Stimulated activated CD4-positive, alpha-beta T cell treated with anti-CD3 and anti-CD28 coated beads, Interleukin-2, amount 100 ng/mL, for 24 hours (primary cell): ENCODE measurements at places on chromosomes 4 and X.

DNA sequence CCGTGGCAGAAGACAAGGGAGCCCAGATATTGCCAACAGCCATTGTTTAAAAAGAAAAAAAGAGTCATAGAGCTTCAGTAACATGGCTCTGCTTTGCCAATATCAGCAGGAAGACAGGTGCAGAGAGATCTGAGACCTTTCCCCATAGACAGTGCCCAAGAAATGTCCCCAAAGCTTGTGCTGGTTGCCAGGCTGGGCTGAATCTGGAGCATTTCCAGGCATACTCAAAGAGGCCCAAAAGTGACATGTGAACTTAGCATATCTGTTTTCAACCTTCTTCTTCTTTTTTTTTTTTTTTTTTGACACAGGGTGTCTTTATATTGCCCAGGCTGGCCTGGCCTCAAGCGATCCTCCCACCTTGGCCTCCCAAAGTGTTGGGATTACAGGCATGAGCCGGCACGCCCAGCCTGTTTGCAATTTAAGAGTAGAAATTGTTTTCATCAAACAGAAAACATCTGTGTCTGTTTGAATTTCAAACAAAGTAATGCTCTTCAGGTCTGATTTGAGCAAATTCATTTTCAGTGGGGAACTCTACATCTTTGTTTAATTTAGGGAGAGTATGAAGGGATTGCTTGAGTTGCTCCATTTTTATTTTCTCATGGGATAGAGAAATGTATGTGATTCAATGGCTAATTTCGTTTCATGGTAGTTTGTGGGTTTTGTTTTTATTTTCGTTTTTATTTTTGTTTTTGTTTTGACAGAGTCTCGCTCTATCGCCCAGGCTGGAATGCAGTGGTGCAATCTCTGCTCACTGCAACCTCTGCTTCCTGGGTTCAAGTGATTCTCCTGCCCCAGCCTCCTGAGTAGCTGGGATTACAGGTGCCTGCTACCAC, 56.6 kb upstream of the RBM47 start:
- DNase-seq: no peak

DNA sequence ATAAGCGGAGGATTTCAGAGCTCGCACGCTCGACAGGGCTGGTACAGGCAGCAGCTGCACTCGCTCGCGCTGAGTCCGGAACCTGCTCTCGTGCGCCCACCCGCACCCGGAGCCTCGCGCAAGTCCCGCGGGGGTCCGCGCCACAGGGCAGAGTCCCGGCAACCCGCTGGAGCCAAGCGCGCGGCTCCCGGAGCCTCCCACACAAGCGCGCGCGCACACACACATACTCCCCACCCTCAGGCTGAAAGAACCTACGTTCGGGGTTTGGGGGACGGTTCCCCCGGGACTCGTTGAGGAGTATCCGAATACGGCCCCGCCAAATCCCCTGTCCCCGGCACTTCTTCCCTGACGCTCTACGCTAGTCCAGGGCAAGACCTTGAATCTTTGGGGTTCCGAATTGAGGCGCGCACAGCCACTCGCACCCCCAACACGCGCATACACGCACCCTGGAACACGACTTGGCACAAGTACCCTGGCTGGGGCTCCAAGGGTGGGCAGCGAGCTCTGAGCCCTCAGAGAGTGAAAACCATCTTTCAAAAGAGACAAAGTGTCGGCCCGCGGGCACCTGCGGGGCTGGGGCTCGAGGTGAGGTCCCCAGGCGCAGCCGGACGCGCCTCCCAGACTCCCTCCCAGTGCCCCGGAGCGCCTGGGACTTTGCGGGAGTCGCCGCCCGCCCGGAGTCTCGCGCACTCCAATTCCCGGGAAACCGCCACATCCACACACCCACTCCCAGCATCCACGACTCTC, 952 bp downstream of the ANOS1 start:
- no peak for DNase-seq

- no peak for DNase-seq
Measured at GRCh38 chrX:13805241-13805640, 11.7 kb downstream of the GPM6B start.

- DNase-seq: no peak
Measured at GRCh38 chr4:166309286-166309685, 436.2 kb downstream of the TLL1 start.

GRCh38 chr4:17958181-17958580, 63.4 kb downstream of the LCORL start:
- DNase-seq: no peak

DNA sequence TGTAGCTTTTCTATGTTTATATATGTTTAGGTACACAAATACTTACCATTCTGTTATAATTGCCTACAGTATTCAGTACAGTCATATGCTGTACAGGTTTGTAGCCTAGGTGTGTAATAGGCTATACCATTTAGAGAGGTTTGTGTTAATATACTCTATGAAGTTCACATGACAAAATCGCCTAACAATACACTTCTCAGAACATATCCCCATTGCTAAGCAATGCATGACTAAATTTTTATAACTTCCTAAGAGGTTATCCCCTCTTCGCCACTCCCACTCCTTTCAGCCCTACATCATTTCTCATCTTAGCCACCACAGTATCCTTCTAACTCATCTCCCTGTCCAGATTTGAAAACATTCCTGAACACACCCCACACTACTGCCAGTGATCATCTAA, 83.7 kb upstream of the ZCCHC13 start:
- DNase-seq: no peak

- DNase-seq: no peak
Measured at GRCh38 chrX:67607466-67607865, 63.6 kb downstream of the AR start.

- no peak for DNase-seq
Measured at GRCh38 chrX:477441-478012, 90.8 kb upstream of the PPP2R3B start.

DNA sequence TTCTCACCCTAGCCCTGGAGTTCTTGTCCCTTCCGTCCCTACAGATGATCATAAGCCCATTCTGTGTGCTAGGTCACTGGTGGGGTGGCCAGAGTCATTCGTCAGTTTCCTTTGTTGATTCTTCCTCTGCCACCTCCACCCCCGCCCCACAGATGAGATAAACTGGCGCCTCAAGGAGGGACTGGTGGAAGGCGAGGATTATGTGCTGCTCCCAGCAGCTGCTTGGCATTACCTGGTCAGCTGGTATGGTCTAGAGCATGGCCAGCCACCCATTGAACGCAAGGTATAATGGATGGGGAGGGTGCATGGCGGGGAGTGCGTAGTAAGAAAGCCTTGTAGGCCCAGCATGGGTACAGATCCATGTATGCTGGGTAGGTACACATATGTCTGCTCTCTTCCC, 6.4 kb downstream of the USP11 start:
- no peak for DNase-seq

DNA sequence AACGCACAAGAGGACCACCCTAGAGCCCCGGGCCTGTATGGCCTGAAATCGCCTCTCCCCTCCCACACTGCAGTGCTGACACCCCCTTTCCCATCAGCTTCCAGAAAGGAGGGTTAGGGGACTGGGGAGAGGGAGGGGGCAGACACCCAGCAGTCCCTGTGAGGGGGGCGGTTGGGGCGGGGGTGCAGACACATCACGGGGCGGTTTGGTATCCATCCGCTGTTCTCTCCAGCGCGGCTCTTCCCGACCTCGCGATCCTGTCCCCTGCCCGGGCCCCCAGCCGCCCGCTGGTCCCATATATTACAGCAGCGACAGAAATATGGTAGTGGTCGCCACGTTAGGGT, 404 bp upstream of the GPRASP2 start:
- no peak for DNase-seq

DNA sequence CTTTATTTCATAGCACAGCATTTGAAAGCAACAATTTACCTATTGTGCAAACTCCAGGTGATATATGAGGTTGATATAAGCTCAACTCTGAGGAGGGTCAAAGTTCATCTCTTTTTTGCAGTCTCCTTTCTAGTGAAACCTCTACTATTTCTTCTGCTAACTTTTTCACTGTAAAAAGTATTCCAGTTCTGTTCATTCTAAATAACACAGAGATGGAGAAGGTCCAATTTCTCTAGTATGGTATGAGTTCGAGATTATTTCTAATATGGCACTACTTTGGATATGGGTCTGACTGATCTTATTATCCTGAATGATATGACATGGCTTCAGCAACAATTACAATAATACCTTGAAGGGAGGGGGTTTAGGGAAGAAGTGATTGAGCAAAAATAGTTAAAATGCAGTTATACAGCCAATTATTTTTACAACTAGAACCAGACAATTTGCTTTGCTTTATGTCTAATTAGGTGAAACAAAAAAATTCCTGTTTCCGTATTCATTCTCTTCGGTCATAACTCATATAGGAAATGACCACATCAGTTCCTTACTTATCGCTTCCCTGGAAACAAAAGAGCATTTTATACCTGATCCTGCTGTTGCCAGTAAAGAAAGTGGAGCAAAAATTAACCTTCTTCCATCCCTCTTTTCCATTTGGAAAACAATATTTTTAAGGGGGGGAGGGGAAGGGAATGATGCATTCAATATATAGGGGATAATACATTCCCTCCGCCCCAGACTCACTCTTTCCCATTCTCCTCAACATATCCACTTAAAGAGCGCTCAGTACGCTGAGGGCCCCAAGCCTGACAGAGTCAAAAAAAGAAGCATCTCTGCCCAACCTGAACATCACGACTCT, 1.0 kb downstream of the TBC1D9 start:
- no peak for DNase-seq

GRCh38 chrX:37697169-37697760, 11.7 kb downstream of the XK start:
- no peak for DNase-seq

DNA sequence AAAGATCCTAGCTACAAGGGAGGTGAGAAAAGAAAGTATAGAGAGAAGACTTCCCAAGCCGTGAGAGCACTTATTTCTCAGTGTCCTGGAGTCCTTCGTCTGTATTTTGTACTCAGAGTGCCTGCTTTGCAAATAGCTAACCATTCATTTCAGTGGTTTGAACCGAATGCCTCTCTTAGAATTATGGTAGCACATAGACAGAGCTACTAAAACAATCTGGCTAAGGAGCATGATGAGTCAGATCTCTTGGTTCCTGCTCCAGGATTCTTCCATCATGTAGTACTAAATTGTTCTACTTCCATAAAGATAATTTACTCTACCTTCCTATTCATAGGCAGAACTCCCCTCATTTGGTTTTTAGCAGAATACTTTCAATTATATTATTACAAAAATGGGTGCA, 946.6 kb downstream of the STIM2 start:
- no peak for DNase-seq

DNA sequence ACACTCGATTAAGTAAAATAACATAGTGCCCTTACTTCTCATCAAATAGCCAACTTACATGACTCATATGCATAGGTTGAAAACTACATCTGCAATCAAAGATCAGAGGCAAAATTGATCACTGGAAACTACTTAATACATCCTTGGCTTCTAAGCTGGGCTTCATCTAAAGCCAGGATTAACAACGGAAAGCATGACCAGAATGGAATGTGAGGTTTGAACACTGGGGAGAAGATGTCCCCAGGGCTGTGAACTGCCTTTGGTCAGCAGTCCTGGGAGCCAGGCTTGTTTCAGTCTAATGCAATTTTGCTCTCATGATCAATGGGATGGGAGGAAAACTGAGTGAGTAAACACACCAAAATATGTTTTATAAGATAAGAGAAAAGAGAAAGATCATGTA, 192.5 kb upstream of the TTC29 start:
- no peak for DNase-seq

GRCh38 chr4:43330288-43330687, 437.8 kb downstream of the GRXCR1 start:
- DNase-seq: no peak
